Epithelial cell of prostate (primary cell): ENCODE measurements at places on chromosomes 6 and 20.

DNA sequence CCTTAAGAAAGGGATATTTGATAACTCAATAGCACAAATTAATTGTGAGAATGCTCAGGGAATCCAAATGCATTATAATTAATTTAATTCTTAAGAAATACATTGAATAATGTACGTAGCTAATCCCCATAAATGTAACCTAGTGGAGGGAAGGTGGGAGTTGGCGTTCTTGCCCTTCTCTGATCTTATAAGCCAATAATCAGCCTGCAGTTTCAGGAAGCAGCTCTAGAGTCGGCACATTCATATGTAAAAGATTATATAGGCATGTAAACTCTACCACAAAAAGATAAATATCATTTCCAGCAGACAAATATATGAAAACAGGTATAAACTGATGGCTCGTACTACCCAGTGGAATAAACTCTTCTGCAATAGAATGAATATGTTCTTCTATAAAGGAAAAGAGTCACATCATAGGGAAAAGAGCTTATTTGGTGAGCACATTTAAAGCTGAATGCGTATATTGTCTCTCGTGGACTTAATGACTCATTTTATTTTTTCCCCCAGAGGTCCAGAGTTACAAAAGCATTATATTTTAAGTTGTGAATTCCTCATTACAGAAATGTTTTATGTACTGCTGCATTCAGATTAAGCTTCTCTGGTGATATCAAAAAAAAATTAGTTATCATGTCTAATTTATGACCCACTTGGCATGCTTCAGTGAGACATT lies 112.2 kb downstream of the TFAP2A start:
- DNase-seq = no peak

- no peak for DNase-seq
Observed at GRCh38 chr6:137399881-137400443, 94.2 kb downstream of the OLIG3 start.

DNA sequence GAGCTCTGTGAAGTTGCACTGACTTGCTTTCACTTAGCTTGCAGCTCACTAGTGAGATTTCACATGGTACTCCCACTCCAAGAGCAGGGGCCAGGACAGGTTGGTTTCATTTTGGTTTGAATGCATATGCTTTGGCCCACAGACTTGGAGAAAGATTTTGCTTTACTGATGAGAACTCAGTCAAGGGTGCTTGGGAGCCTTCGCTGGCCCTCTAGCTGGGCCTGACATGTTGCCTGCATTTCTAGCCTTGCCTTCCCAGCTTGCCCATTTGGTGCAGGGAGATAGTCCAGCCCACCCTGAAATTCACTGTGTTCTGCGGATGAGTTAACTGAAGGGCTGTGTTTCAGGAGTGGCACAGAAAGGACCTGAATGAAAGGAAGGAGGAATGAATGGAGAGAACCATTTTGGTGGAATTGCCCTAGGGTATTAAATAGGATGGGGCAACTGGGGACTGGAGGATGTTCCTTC lies 1.9 kb downstream of the SGK1 start:
- no peak for DNase-seq

DNA sequence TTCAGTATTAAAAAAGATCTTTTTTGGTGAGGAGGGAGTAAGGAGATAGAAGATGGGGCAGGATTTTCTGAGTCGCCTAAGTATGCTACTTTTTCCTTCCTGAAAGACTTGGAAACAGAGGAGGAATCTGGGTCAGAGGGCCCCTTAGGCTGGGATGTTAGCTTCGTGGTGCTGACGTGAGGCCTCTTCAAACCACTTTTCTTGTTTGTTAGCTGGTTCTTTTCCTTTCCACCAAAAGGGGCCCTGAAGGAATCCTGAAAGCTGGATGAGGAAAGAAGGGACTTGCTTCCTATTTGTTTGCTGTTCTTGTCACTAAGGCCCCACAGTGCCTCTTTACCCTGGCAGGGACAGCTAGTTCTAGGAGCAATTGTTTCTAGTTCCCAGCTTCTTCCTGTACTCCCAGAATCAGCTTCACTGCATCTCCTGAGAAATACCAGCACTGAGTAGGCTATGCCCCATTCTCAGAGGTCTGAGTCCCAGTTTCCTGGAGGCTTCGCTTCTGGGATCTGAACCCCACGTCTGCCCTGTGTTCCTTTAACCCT lies 2.2 kb upstream of the IL20RA start:
- DNase-seq = no peak

DNA sequence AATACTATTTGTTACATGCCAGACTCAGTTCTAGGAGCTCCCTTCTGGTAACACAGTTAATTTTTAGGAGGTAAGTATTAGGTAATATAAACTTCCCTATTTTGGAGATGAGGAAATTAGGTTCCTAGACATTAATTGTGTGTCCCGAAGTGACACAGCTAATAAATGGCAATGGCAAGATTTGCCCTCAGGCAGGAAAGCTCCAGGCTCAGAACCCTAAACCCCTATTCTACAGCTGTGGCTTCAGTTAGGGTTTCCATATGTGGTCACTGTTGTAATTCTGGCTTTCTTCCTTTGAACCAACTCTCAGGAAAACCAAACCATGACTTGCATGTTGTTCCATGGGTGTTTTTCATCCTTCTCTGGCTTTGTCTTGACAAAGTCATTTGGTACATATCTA lies 188.2 kb downstream of the PLCB1 start:
- DNase-seq = no peak

DNA sequence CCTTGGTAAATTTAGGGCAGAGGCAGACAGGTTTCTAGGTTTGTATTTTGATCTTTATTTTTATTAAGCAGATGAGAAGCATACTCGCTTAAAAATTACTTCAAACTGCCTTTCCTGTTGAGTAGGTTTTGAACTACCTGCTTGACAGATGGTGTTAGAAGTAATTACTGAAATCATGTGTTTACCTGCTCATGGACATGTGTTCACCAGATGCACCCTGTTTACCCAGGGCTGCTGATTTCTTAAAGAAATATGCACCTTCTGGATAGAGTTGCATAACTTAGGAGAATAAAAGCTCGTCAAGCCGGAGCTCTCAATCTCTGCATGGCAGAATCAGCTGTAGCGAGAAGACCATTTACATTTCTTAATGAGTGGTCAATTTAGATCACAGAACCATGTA lies 165.1 kb downstream of the CDKAL1 start:
- DNase-seq = peak; percentile 45

DNA sequence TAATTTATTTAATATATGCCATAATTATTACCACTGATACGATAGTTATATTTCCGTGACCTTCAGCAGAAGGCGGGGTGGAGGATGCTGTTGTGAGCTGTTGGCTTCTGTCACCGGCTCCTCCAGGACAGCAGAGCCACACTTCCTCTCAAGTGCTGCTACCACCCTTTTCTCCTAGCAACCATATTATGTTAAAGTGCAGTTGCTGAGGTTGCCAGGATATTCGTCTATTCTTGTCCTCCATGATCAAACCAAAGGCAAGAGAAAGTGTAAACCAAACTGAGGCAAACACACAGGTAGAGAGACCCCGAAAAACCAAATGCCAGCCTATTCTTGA lies 27.8 kb downstream of the RGS17 start:
- DNase-seq = no peak

- no peak for DNase-seq
Observed at GRCh38 chr20:1319051-1319450, 9.9 kb downstream of the SDCBP2 start.

GRCh38 chr6:136070815-136071214 lies 179.3 kb downstream of the MTFR2 start:
- DNase-seq = no peak
